ENCODE measurements at places on chromosomes 11 and 22.

GRCh38 chr11:24289301-24289700, 207.6 kb upstream of the LUZP2 start:
- DNase-seq = no peak

DNA sequence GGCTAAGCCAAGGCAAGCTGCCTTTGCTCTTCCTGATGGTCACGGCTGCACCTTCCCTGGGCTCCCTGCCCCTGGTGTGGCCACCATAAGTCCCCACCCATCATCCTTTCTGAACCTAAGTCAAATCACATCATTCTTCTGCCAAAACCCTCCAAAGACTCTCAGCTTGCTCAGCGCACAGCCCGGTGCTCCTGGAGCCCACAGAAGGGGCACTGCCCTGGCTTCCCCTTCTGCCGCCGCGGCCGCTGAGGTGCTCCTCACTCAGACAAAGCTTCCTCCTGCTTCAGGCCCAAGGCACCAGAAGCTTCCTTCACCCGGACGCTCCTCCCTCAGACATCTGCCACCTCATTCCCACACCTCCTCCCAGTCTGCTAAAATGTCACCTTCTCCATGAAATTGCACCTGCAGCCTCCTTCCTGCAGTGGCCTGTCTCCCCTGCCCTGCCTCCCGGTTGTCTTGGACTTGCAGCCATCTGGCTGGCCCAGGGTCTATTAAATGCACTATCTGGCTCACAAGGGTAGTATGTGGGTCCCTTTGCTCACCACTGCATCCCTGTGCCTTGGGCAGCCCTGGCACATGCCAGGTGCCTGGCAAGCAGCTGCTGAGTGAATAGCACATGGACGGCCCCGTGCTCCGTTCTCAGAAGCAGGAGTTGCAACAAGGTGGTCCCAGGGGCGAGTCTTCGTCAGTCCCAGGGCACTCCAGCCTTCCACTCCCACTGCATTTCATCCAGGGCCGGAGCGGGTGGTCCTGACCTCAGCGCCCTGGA, 108.2 kb downstream of the WNT7B start:
- DNase-seq = no peak

DNA sequence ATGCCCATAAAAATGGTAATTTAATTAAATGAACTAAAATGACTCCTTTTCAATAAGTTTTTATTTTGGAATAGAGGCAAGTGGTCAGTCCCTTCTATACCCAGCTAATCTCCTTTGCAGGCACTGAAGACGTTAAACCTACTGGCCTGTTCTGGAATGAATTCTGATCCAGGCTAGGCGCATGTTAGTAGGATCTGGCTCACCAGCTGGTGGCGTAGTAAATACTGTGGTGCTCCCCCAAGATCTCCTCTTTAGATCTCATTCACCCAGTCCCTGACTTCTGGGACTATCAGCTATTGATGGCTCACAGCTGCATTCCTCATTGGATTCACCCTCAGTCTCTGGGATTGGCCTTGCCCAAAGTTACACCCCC, 173.7 kb upstream of the DDI1 start:
- DNase-seq = no peak

GRCh38 chr11:61832754-61833153, 4.7 kb downstream of the FADS2 start:
- no peak for DNase-seq

DNA sequence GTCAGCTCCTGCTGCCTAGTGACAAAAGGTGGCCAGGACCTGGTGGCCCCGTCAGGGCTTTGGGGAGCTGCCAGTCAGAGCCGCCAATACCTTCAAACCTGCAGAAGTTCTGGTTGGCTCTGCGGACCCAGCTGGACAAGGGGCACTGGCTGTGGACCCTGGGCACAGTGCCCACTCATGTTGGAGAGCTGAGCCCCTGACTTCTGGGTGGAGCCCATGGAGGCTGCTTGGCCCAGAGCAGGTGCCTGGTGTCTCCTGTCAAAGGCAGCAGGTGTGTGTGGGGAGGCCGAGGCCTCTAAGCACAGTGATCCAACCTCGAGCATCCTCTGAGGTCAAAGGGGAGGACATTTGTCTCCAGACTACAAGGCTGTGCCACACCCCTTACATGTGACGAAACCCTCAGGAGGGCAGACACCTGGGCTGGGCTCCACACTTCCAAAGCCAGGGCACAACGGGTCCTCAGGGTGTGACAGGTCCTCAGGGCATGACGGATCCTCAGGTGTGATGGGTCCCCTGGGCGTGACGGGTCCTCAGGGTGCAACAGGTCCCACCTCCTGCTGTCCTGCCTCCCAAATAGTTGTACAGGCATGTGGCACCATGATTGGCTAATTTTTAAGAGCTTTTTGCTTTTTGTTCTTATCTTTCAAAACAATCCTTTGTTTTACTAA, 37.0 kb downstream of the MUC2 start:
- DNase-seq = no peak

DNA sequence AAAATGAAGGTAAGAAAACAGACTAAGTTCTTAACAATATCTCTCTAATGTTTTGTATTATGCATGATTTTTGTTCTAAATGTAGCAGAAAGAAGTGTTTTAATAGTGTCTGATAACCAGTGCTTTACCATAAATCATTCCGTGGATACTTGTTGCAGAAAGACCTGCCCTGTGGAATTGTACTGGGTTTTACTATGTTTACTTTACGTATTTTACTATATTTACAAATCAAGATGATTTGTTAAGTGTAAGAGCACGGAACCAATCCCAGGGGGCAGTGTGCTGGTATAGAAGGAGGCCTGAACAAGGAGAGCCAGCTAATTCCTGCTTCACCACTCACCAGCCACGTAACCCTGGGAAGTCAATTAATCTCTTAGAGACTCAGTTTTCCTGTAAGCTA, 1.4 kb downstream of the HTR3B start:
- peak; percentile 82 for DNase-seq

- peak; percentile 91 for DNase-seq
Measured at GRCh38 chr11:60658409-60658808, 41.0 kb upstream of the MS4A8 start.

GRCh38 chr11:18705651-18706281, 7.2 kb downstream of the TMEM86A start:
- no peak for DNase-seq
